MM.1S (cell line): ENCODE measurements at places on chromosomes 1 and 21.

DNA sequence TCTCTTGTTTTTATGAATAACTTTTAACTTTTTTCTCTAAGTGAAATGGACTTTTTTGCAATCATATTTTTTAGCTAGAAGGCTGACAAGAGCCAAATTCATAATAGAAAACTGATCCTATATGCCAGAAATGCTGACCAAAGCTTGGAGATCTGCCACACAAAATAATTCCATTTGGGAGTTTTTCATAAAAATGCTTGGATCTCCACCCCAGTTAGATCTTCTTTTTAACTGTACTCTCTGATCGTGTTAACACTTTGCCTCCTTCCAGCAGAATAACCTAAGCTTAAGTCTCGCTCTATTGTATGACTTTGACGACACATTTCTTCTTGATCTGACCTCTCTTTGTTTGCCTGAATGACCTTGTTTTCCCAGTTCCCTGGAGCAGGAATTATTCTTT is 16.8 kb downstream of the FLG2 start:
- DNase-seq = no peak

DNA sequence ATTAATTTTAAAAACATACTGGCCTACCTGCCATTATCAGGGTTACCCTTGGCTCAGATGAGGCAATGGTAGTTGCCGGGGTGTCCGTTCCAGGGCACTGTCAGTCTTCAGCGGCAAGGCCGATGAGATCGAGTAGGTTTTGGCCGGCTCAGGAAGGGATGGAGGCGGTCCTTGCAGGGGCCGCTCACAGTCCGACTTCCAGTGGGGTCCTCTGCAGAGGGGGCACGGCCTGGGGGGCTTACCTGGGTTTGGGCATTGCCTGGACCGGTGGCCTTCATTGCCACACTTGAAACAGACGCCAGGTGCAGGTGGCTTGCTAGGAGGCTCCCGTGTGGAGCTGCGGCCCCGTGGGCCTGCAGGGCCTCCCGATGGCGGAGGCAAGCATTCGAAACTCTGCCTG is 2.5 kb downstream of the ERVH48-1 start:
- DNase-seq = no peak

DNA sequence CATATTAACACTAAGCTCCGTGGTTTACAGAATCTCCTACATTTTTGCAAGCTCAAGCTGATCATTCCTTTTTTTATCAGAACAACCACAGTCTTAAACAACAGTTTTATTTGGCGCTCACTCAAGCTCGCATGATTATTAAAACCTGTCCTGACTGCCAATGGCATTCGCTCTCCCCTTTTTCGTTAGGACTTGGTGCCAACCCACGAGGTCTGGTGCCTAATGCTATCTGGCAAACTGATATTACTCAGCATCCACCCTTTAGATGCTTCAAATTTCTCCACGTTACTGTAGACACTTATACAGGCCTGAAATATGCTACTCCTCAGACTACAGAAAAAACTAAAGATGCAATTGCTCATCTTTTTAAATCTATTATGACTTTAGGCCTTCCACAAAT is 23.0 kb upstream of the ITLN1 start:
- DNase-seq = no peak

DNA sequence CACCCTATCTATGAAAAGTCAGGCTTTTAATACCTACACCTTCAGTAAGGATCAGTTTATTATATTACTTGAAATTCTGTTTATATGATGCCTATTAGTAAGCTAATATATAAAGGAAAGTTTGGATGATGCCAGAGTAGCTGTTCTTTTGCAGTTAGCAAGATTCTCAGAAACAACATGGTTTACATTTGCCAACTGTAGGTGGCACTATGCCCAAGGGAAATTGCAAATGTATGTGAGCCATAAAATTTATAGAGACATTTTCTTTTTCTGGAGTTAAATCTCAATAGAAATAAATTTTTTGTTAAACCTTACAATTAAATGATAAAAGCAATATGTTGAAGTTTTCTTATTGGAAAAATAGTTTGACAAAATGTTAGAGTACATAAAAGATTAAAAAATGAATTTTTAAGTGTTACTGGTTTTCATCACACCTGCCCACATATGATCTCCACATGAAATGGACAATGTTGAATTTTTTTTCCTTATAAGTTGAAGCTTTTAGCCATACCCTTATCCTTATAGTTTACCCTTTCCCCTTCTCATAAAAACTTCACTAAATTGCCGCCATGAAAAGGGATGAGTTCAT is 32.1 kb upstream of the EPHX4 start:
- DNase-seq = peak; percentile 45

GRCh38 chr1:87588495-87588894 is 259.8 kb downstream of the LMO4 start:
- DNase-seq = peak; percentile 70

DNA sequence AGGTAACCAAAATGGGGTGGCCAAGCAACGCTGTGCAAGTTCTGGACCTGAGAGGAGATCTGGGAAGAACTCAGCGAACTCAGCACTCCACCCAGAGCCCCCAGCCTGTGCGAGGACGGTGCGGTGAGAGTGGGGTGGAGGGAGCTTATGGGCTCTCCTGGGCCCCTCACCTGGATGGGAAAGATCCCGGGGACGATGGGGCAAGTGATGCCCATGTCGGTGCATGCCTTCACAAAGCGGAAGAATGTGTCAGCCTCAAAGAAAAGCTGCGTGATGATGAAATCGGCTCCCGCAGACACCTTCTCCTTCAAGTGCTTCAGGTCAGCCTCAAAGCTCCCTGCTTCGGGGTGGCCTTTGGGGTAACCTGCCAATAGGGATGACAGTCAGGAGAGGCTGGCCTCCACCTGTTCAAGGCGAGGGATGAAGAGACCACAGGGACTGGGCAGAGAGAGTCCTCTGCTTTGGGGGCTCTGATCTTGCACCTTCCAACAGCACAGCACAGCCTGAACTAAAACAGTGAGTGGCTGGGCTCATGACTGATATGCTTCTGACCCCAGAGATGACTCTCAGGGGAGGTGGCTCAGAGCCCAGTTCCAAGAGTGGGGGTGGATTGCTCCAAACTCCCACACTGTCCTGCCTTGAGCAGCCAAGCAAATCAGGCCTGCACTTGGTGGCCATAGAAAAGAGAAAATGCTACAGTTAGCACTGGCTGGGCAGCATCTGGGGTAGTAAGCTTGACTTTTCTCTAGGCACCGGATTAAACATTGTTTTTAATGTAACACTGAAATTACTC is 9.5 kb downstream of the MTHFR start:
- no peak for DNase-seq

GRCh38 chr1:156524481-156524869 is 23.9 kb upstream of the MEF2D start:
- DNase-seq = peak; percentile 35

DNA sequence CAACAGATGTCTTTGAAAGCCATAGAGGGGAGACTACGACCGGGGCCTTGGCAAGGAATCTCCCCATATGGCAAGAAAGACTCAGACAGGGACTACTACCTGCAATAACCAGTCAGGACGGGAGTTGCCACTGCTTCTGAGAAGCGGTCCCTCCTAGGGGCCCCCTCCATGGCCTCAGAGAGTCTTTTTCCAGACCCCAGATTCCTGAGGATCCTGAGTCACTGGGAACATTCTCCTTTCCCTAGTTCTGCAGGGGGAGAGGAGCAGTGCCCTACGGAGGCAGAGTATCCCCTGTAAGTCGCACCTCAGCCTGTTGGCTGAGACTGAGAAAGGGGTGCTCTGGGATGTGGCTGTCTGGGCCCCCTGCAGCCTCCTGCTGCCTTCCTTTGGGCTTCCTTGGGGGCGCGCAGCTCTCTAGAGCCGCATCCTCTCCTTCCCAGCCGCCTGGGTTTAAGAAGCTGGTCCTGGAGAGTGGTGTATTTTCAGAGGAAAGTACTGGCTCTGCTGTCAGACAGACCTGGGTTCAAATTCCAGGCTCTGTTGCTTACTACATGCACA is 7.8 kb downstream of the GLIS1 start:
- DNase-seq = no peak

- DNase-seq = no peak
These were observed 9.8 kb upstream of the DMBX1 start for GRCh38 chr1:46479744-46480350.

GRCh38 chr1:200364091-200364759 is 45.6 kb downstream of the ZNF281 start:
- no peak for DNase-seq

DNA sequence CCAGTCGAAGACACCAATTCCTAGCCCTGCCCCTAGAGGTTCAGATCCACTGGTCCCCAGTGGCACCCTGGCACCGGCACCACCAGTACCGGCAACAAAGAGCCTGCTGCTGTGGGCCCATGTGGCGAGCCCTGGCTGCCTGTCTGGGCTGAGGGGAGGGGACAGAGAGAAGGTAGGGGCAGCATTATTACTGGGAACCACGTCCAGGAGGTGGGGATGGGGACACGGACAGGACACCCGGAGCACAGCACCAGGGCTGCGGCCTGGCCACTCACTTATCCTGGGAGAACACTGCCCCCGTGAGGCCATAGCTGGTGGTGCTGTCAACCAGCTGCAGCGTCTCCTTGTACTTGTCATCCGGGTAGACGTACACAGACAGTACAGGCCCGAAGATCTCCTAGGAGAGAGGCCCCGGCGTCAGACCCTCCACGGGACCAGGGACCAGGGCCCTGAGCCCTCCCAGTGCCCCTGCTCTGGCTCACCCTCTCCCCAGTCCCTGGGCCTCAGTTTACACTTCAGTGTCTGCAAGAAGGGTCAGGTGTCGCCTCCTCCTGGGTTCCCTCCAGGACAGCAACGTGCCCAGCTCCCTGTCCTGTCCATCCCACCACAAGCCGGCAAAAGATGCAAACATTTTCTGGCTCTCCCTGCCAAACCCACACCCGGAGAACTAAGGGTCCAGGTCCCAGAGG is 15.8 kb upstream of the TAS1R2 start:
- peak; percentile 70 for DNase-seq

DNA sequence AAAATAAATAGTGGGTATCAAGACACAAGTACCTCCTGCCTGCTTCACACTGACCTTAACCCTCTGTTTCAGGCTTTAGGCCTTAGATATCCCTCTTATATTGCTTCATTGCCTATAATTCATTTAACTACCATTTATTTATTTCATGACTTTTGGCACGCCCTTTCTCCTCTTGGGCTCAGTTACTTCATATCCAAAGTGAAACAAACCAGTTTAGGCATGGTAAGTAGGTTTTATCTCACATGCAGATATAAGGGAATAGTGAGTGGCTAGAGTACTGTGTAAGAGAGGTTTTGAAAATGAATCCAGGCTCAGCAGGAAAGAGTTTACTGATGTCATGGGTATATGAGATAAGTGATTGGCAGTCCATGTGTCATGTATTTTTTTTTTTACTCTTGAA is 69.8 kb upstream of the BEND5 start:
- DNase-seq = no peak

GRCh38 chr1:12499539-12500240 is 118.3 kb downstream of the DHRS3 start:
- no peak for DNase-seq

GRCh38 chr1:247330548-247331171 is 1.0 kb downstream of the ZNF496 start:
- no peak for DNase-seq

- no peak for DNase-seq
These were observed 166.3 kb downstream of the CAMTA1 start for GRCh38 chr1:6951536-6951935.

- DNase-seq = no peak
These were observed 1.5 kb downstream of the SESN2 start for GRCh38 chr1:28260803-28261174.

DNA sequence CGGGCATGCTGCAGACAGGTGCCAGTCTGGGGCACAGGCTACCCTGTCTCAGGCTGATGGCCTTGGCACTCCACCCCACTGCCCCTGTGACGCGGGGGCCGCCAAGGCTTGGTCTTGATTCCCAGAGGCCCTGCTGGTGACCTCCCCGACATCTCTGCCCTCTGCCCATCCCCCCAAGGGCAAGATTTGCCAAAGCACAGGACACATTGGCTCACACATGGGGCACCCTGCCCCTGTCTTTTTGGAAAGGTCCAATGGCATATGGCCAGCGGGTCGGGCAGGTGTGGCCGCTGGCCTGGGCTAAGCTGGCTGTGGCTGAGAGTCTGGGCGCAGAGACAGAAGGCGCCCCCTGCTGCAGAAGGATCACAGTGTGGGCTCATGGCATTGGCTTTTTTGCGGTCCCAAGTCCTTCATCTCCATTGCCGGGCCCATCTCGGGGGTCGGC is 4.6 kb downstream of the MIB2 start:
- no peak for DNase-seq

- peak; percentile 92 for DNase-seq
These were observed 48.6 kb downstream of the CEP350 start for GRCh38 chr1:180003026-180003695.

GRCh38 chr1:197254866-197255265 is 13.2 kb upstream of the CRB1 start:
- DNase-seq = no peak

DNA sequence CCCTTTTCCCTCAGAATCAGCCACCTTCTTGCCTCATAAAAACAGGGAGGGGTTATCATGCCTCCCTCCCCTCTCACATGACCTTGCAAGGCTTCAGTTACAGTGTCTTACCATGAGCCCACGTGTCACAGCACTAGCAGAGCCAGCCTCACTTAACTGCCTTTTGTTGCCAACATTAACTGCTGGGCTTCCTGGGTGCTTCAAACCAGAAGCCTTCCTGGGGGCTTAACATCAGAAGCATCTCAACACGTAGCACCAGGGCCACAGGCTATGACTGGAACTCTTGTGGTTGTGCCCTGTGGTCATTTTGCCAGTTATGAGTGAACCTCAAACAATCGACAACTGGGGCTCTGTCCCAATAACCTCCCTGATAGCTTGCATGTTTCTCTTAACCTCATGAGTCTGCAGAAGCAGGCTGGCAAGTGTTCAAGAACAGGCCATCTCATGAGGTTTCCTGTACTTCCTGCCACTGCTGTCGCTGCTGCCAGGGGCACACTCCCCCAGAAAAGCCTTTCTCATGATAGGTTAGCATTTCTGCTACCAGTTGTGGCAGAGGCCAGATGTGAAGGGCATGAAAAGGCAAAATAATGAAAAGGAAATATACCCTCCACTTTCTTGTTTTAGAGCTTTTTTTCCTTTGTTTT is 132.2 kb downstream of the GLUL start:
- DNase-seq = peak; percentile 90

DNA sequence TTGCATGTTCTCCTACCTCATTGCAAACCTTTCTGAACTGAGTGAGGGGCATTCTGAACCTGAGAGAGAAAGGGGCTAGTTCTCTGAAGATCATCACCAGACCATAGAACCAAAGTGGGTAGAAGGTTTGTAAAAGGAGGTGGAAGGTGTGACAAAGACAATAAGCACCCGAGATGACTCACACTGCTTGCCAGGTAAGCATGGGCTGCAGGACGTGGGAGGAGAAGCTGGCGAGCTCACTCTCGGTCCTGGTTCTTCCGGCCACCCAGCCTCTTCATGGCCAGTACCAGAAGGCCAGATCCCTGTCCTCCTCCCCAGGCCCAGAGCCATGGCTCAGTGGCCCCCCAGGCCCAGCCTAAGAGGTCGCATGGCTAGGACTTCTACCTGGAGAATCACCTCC is 128.3 kb downstream of the TMEM53 start:
- no peak for DNase-seq

DNA sequence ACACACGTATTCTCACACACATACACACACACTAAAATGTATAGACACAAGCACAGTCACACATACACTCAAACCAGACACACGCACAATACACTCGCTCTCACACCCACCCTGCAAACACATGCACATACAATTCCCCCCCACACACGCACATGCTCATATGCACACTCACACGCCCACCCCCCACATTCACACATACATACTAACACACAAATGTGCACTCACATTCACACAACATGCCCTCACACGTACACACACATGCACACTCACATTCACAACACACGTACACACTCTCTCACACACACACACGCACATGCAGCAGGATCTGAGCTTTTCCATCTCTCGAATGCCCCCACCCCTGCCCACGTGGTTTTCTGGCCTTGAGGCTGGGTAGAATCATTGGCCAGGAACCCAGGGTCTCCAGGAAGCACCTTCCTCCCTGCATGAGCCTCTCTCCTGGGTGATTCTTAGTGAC is 589.7 kb downstream of the PTPRU start:
- DNase-seq = no peak
